Brain microvascular endothelial cell (primary cell): ENCODE measurements at places on chromosomes 16 and 17.

GRCh38 chr16:77723108-77723514, 797 bp downstream of the NUDT7 start:
- DNase-seq: no peak

DNA sequence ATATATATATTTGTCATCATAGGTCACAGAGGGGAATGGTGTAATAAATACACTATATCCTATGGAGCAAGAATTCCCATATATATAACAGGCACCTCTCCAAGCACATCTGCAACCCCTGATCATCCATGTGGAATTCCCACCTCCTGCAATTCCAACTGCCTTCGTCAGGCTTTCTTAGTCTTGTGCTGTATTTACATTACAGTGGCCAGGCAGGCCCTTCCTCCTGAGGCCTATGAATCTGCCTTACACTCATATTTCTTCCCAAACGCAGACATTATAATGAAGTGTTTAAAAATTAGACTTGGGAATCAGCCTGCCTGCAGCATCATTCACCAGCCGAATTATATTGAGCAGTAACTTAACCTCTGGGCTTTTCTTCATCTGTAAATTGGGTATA, 19.3 kb upstream of the DNAH9 start:
- DNase-seq: no peak

DNA sequence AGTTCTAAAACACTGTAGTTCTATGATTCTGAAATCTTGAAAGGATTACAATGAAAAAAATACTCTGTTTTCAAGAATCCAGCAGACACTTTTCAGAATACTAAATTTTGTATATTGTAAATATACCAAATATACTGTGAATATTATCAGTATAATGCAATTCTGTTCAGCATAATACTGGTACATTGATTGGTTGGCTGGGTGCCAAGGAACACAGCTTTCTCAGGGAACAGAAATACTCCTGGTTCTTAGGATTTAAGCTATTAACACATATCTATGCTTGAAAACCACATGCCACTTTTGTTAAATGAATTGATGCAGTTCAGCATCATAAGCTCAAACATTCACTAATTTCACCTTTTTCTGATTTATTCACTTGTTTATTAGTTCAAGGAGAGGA, 2.5 kb upstream of the GINS3 start:
- DNase-seq: no peak

DNA sequence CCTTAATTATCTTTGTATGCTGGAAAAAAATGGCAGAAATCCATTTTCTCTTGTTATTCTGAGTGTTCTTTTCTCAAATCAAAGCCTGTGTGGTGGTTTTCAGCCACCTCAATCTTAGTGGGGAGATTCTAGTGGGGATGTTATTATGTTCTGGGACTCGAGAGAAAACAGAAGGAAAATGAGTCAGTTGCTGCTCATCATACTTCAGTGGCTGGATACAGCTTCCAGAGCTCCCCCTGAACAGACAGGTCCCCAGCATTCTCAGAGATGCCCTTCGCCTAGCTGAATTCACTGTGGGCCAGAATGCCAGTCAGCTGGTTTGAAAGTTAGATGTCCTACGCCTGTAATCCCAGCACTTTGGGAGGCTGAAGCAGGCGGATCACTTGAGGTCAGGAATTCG, 8.5 kb downstream of the ST6GALNAC1 start:
- DNase-seq: peak; percentile 22

DNA sequence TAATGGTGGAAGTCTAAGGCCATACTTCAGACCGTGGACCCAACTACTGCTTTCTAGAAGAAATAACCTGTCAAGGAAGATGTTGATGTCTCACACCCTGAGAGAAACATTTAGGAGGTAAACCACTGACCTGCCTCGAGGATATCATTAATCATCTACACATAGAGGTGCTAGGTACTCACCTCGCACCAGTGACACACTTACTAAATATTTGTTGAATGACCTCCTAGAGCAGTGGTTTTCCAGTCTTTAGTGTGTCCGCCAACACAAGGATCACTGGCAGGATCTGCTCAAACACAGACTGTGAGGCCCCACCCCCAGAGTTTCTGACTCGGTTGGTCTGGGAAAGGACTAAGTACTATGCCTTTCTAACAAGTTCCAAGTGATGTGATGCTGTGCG, 197.4 kb upstream of the CACNG5 start:
- no peak for DNase-seq

GRCh38 chr17:58574025-58574424, 59.6 kb upstream of the MTMR4 start:
- DNase-seq: no peak

GRCh38 chr16:54455030-54455725, 168.6 kb upstream of the IRX3 start:
- no peak for DNase-seq

- peak; percentile 57 for DNase-seq
Observed at GRCh38 chr17:82876149-82876548, 36.3 kb upstream of the ZNF750 start.

DNA sequence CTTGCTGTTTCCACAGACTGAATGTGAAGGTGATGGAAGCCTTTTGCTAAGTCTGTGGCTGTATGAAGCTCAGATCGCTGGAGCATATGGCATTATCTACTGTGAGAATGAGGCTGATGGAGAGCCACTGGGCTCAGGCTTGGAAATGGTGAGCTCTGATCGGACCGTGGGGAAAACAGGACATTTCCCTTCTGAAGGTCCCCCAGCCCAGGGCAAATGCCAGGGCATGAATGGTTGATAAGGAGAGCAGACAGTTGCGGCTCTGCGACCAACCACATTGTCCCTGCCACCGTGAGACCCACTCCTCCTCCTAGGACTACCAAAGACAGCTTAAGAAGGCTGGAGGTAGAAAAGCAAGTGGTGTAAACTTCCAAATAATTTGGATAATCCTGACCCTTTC, 4.7 kb upstream of the CUEDC1 start:
- no peak for DNase-seq

DNA sequence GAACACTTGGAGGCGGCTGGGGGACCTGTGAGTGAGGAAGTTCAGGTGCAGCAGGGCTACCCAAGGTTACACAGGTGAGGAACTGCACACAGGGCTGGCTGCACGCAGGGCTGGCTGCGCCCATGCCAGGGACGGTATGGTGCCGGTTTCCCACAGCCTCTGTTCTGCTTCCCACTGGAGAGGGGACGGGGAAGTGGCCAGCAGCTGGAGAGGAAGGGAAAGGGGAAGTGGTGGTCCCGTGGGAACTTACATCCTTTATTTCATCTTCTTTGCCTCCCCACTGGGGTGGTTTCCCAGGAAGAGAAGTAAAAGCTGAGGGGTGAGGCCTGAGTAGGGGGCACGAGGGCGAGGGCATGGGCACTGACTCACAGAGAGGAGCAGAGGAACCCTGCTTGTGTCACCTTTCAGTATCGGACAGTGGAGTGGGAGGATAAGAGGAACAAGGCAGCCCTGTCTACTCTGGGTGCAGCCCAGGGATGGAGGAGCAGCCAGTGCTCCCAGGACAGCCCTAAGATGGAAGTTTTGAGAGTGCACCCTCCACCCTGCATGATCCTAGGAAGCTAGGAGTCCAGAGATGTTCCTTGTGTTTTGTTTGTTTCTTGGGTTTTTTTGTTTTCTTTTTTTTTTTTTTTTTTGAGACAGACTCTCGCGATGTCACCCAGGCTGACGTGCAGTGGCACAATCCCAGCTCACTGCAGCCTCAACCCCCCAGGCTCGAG, 25.5 kb upstream of the CDH1 start:
- no peak for DNase-seq

- no peak for DNase-seq
Observed at GRCh38 chr16:87559945-87560344, 42.4 kb upstream of the JPH3 start.
